ENCODE measurements at places on chromosomes 13 and 19.

- DNase-seq = no peak
Observed at GRCh38 chr19:3547301-3547731, 8.3 kb downstream of the TEKTIP1 start.

DNA sequence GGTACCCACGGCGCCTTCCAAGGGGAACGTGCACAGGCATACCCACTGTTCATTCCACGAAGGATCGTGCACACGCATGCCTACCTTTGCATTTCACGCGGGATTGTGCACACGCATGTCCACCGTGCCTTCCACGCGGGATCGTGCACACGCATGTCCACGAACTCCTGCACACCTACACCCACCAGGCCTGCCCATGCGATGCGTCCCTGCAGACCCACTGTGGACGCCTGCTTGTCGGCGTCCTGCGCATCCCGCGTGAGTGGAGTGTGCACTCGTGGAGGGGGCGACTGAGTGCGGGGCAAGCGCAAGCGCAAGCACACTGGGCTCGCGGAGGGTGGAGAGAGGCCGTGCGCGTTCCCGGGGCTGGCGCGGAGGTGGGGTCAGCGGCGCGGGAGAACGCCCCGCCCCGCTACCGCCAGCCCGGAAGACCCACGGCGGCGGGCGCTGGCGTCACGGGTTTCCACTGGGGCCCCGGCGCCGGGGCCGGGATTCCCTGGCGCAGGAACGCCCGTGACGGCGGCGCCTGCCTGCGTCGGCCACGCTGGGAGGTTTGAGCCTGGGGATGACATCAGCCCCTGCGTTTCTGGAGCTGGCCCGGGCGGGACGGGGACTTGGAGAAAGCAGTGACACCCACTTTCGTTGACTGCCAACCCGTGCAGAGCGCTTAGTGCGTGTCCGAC is 18.7 kb downstream of the GADD45B start:
- peak; percentile 42 for DNase-seq

DNA sequence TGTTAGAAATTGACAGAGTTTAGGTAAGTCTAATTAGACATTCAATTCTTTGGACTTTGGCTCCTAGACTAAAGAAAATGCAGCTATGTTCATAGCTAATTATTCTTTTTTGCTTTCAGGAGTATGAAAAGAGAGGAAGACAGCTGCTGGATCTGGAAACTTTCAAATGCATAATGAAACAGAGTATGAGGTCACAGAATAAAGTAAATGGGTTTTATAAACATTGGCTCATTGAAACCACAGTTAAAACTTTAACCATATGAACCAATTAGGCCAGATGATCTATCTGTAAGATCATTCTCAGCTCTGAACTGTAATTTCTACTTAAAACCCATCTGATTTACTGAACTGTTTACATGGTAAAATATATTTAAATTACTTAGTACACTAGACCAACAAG is 82.7 kb downstream of the TEX26 start:
- no peak for DNase-seq

GRCh38 chr19:33737681-33738371 is 58.8 kb upstream of the KCTD15 start:
- DNase-seq = no peak

- no peak for DNase-seq
Observed at GRCh38 chr13:40160618-40161350, 505.3 kb downstream of the COG6 start.

DNA sequence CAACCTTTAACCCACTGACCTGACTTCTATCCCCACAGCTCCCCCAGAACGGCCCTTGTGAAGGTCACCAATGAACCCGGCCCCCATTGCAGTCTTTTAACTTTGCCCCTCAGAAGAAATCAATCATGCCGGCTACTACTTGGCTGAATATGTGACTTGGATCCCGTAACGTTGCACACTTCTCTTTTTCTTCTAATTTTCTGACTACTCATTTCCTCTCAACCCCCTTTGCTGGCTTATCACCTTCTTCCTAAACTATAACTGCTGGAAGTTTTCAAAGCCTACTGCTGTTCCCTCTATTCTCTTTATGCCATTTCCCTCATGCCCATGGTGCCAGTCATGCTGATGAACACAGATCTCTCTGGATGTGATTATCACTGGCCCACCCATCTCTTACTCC is 367.6 kb downstream of the DNAJC15 start:
- DNase-seq = no peak

DNA sequence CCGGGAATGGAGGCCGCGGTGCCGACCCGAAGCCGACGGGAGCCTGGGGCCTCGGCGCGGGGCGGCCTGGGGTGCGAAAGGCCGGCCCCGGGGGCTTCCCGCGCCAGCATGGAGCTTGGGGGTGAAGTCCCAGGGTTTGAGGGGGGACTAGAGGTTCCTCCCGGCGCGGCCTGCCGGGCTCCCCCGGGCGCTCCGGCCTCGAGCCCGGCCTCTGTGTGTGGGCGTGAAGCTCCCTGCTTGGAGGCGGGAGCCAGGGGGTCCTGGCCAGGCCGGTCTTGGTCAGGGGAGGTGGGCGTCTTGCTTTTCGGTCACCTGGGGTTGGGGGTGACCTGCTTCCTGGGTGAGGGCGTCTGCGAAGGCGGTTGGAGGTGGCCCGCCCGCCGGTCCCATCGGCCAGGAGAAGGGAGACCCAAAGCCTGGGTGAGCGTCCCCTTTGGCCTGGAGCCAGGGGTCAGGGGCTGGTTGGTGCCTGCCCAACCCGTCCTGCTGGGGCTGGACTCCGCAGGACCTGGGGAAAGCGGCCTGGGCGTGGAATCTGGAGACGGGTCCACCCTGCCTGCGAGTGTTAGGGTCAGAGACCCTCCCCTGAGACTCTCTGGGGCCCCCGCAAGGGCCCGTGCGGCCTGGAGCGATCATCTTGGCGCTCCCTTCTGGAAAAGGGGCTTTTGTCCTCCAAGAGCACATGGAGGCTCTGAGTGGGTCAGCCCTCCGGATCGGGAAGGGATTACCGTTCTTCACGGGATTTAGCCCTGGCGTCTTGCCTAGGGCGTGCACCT is 535 bp downstream of the BSG start:
- DNase-seq = peak; percentile 53

DNA sequence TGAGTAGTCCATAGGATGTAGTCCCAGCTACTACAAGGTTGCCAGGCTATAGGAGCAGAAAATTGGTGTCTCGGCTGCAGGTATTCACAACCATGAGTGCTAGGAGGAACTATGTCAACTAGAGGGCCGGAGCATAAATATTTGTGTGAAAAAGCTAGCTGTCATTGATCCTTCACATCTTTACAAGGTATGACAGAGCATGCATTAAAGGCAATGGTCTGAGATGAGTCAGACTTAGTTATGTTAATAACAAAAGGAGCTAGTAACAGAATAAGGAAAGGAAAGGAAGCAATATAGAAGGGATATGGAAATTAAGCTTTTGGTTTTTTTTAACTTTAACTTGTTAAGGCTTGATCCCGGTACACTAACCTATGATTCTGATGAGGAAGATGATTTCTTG is 40.9 kb upstream of the PSG9 start:
- DNase-seq = no peak

DNA sequence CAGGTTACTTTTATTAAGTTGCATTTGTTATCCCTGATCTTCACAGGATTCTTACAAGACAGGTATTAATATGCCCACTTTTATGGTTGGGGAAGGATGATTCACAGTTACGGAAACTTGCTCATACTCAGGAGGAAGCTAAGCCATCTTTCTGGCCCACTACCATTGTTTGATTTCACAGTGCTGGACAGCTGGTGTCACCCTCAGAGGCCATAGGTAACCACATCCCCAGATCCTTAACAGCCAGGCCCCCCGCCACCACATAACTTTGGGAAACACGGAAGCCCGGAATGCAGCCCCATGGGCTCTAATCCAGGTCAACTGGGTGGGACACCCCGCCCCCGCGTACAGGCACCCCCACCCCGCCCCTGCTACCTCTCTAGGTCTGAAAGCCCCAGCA is 119.7 kb downstream of the IRS2 start:
- no peak for DNase-seq

- no peak for DNase-seq
Observed at GRCh38 chr13:46684287-46685001, 112.5 kb downstream of the ESD start.

- no peak for DNase-seq
Observed at GRCh38 chr13:73210218-73210883, 151.5 kb downstream of the KLF5 start.

GRCh38 chr13:31538067-31539042 is 201.0 kb upstream of the RXFP2 start:
- peak; percentile 6 for DNase-seq

DNA sequence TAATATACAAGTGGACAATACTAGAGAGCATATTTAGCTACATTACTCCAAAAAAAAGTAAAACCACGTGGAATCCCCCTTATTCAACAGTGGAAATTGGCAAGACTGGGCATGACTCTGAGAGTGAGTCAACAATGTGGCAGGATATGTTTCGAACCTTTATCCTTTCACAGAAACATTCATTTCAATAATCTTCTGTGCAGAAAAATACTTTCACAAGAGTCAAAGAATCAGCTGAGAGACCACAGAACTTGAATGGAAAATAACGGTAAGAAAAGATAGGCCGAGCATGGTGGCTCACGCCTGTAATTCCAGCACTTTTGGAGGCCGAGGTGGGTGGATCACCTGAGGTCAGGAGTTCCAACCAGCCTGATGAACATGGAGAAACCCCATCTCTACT is 25.1 kb upstream of the CD70 start:
- no peak for DNase-seq

DNA sequence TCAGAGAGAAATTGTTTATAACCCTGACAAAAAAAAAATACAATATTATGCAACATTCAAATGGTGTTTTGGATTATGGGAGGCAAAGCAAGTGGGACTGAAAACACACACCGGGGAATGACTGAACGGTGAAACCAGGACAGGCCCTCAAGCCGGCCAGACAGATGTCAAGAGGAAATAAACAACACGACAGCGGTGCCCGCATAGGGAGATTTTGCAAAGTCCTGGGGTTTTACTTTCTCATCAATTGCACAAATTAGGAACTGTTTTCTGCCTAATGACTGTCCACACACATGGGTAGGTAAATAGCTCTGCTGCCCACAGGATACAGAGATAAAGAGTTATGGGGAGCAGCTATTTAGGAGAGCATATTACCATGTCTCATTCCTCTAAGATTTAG is 134.5 kb downstream of the IRS2 start:
- DNase-seq = no peak

GRCh38 chr13:25473864-25474263 is 102.1 kb downstream of the ATP8A2 start:
- DNase-seq = no peak

DNA sequence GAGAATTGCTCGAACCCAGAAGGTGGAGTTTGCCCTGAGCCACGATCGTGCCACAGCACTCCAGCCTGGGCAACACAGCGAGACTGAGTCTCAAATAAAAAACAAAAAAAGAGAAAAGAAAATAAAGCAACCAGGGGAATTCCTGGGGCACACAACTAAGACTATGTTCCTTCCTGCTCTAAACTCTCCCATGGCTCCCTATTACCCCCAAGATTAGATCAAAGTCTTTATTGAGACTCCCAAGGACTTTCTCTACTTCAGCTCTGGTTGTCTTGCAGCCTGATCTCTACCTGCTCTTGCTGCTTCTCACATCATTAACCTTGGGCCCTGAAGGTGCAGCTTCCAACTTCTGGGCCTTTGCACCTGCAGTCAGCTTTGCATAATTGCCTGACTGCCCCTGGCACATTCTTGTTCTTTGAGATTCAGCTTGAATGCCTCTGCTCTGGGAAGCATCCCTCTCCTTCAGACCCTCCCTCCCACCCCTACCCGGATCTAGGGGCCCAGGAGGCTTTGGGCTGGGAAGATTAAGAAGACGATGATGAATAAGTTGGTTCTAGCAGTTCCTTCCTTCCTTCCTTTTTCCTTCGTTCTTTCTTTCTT is 16.8 kb upstream of the CERS4 start:
- no peak for DNase-seq

GRCh38 chr19:19315444-19315843 is 4.9 kb downstream of the SUGP1 start:
- no peak for DNase-seq

GRCh38 chr13:110942248-110942981 is 27.5 kb upstream of the ANKRD10 start:
- DNase-seq = peak; percentile 50

GRCh38 chr19:35241417-35241816 is 7.4 kb upstream of the LSR start:
- no peak for DNase-seq

GRCh38 chr13:96091164-96092117 is 1.5 kb downstream of the HS6ST3 start:
- no peak for DNase-seq

DNA sequence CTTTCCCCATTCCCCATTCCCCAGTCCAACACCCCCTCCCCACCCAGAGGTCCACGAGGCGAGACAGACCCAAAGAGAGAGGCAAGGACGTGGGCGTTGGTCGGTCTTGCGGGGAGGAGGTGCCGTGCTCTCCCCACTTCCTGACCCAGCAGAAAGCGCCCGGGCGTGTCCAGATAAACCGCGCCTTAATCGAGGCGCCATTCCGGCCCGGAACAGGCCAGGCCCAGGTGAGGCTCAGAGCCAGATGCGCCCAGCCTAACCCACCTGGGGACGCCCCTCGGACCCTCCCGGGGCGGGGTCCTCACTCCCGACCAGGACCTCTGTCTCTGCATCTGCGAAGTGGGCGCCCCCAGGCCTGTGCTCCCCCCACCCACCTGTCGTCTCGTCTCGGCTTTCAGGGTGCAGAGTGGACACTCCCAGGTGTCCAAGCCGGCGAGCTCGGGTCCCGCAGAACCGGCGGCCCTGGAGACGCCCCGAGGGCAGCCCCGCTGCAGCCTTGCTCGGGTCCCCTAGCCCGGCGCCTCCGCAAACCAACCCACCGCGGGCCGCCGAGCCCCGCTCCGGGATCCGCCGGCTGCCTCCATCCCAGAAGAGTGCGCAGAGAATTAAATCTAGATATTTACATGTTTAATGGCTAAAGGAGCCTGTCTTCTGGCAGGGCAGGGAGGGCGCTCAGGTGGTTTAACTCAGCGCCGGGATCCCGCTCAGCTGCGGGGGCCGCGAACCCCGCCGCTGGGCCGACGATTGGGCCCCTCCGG is 5.0 kb upstream of the ONECUT3 start:
- DNase-seq = no peak

DNA sequence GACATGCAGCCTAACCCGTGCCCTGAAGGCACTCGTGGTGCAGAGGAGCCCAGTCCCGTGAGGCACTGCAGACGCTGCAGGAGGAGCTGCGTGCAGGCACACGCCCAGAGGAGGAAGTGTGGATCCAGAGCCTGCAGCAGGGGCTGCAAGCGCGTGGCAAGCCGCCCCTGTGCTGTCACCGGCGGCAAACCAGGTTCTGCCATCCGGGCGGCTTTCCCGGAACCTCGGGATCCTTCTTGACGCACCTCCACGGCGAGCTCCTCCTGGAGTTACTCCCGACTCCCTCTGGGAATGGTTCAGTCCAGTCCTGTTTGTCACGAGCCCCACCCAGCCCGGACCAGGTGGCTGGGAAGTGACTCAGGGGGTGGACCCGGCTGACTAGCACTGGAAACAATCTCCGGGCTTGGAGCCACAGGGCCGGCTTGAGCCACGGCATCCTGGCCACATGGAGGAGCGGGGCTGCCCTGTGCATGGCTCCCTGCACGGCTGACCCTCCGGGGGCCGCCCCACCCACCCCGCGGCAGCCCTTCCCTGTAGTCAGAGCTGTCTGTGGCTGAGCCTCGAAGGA is 10.2 kb downstream of the DPP9 start:
- DNase-seq = peak; percentile 91
